ENCODE measurements at places on chromosomes 4 and X.

- no peak for DNase-seq
Observed at GRCh38 chrX:34886011-34886410, 56.6 kb upstream of the FAM47B start.

DNA sequence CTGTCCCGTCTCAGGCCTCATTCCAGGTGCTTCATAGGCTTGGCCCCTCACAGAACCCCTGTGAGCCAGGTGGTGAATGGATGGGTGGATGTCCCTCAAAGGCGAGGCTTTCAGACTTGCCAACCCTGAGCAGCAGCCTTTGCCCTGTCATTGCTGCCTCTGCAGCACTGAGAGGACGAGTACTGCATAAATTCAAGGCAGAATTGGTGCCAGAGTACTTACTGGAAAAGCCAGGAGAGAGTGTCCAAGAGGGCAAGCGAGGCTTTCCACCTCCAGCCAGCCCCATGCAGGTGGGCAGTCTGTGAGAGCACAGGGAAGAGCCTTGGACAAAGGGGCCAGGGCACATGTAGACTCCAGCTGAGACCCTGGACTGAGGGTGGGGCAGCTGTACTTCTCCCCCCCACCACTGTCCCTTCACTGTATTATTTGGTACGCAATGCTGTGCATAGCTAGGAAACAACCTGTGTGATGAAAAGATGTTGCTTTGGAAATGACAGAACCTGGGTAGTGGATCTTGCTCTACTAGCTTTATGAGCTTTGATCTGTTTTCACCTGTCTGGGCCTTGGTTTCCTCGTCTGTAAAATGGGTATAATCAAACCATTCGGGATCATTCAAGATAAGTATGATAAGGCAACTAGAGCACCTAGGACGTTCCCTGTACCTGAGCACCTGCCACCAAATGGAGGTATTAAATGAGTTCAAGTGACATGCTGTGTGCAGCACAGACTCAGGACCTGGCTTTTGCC, 224.9 kb upstream of the PSAPL1 start:
- DNase-seq: no peak

DNA sequence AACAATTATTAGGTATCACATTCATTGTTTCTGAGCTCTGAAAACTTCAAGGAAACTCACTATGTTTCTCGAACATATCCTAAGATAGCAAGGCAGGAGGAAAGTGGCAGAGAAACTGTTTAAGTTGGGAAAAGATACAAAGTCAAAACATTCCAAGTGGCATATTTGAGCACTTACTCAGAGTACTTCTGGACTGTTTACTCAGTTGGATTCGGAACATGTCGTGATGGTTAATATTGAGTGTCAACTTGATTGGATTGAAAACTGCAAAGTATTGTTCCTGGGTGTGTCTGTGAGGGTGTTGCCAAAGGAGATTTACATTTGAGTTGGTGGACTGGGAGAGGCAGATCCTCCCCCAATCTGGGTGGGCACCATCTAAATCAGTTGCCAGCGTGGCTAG, 298.3 kb downstream of the IL1RAPL2 start:
- DNase-seq: no peak

GRCh38 chr4:73816814-73817213, 19.7 kb upstream of the CXCL6 start:
- DNase-seq: no peak

- DNase-seq: no peak
Observed at GRCh38 chrX:138191998-138192397, 519.5 kb downstream of the FGF13 start.

DNA sequence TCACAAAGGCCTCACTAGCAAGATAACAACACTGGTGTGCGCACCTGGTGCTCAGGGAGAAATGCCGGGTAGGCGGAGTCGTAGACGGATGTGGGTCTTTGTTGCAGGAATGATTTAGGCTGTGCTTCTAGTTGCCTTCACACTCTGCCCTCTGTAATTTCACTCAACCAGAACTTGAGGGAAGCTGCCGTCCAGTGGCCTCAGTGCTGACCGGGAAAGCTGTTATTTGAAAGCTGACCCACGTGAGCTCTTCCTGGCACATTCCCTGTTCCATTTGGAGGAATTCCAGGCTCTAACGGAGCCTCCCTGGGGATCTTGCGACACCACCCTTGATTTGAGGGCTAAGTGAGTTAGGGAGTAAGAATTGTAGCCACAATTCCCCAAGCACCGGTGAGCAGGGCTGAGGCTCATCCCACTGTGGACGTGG, 15.9 kb downstream of the SH3TC1 start:
- DNase-seq: no peak

DNA sequence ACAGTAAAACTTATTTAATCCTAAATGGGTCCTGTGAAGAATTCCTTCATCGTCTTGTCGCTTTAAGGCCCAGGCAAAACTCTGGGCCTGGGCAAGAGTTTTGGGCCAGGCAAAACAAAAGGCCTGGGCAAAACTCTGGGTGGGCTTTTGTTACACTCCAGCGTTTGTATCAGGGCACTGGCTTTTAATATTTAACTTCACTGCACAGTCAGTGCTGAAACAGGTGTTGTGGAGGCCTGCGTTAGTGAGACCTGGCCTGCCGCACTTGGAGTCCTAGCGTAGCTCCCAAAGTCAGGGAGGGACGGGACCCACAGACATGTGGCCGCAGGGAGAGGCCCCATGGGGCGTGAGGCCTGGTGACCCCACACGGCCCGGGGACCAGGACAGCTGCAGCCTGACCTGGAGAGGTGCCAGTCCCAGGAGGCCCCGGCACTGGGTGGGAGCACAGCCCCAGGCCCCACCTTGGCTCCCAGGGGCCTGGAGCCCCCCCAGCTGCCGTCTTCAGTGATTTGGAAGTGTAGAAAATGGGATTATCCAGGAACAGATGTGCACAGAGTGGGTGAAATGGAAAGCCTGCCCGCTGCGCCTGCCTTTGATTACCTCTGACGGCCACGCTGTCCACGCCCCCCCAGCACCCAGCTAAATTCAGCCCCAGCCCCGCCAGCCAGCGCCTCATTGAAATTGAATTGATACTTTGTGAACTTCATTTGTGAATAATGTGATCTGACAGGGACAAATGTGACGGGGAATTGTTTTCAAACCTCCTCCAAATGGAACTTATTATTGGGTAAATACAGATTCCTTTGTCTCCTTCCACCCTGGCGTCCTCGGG, 132.9 kb upstream of the NKX1-1 start:
- DNase-seq: no peak

- DNase-seq: no peak
Observed at GRCh38 chr4:47221721-47222120, 190.4 kb downstream of the GABRB1 start.

GRCh38 chr4:182400790-182401189, 157.6 kb downstream of the TENM3 start:
- DNase-seq: no peak

GRCh38 chr4:170698334-170698733, 608.6 kb upstream of the AADAT start:
- DNase-seq: no peak

- no peak for DNase-seq
Observed at GRCh38 chr4:89538171-89538570, 230.6 kb upstream of the GPRIN3 start.

GRCh38 chrX:13380211-13380610, 60.4 kb upstream of the ATXN3L start:
- no peak for DNase-seq

GRCh38 chrX:29690061-29690460, 525.3 kb upstream of the MAGEB2 start:
- DNase-seq: no peak

- DNase-seq: no peak
Observed at GRCh38 chrX:153764786-153765137, 713 bp downstream of the PLXNB3 start.

- no peak for DNase-seq
Observed at GRCh38 chr4:77188498-77189220, 31.7 kb downstream of the CCNG2 start.

GRCh38 chr4:53116954-53117353, 248.9 kb downstream of the SCFD2 start:
- DNase-seq: no peak

GRCh38 chr4:32427566-32427965, 1707.4 kb downstream of the PCDH7 start:
- no peak for DNase-seq
